ENCODE measurements at places on chromosomes 3 and 15.

- no peak for DNase-seq
Measured at GRCh38 chr3:59262076-59262498, 212.3 kb upstream of the CFAP20DC start.

DNA sequence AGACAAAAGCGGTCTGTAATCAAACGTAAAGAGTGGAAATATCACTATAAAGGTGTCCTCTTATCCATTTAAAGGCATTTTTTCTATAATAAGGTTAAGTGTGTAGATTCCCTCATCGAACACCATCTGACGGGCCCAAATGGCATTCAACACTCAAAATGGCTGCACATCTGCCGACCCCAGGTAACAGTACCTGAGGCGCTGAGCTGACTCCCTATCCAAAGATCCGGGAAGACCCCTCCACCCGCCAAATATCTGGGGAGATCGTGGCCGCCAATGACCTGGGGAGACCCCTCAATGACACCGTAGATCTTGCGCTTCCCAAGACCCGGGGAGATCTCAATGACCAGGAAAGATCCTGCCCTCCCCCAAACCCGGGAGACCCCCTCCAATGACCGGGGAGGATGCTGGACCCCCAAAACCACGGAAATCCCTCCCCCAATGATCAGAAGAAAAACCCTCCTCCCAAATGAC lies 476 bp downstream of the IP6K2 start:
- DNase-seq, result no peak

DNA sequence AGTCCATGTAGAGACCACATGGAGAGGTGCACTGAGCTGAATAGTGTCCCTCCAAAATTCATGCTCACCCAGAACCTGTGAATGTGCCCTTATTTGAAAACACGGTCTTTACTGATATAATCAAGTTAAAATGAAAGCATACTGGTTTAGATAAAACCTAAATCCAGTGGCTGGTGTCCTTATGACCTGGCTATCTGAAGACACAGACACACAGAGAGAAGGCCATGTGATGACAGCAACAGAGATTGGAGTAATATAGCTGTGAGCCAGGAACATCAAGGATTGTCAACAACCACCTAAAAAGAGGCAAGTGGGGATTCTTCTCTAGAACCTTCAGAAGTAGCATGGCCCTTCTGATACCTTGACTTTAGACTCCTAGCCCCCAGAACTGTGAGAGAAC lies 54.7 kb upstream of the CD47 start:
- DNase-seq, result no peak

- no peak for DNase-seq
Measured at GRCh38 chr3:39279745-39280517, at the start of gene CX3CR1. Gene CX3CR1, minus strand, starts transcription at chr3:39280036. Its CDS starts 13,527 bp downstream, at chr3:39266509.

- no peak for DNase-seq
Measured at GRCh38 chr3:126777366-126777765, 73.3 kb downstream of the CHCHD6 start.

GRCh38 chr15:52056001-52056400 lies 37.0 kb downstream of the MAPK6 start:
- no peak for DNase-seq

DNA sequence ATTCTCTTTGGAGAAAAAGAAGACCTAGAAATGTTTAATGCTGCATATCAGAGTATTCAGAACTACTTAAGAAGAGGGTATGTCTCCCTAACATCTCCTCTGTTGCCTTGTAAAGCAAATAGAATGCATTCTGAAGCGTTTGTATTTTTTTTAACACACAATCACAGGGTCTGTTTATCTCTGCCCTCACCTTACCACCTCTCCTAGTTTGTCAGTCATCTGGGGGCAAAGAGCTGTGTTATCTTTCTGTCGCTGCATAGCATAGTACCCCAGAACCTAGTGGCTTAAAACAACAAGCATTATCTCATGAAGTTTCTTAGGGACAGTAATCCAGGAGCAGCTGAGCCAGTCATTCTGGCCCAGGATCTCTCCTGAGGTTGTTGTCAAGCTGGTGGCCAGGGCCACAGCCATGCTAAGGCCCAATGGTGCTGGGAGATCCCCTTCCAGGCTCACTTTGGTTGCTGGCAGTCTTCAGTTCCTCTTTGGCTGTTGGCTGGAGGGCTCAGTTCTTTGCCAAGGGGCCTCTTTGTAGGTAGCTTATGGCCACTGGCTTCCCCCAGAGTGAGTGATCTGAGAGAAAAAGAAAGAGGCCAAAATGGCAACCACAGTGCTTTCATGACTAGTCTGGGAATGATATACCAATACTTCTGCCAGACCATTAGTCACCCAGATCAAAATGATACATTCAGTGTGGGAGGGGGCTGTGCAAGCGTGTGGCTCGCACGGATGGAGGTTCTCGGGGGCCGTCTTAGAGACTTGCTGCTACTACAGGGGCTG lies 17.8 kb downstream of the EDEM1 start:
- no peak for DNase-seq

DNA sequence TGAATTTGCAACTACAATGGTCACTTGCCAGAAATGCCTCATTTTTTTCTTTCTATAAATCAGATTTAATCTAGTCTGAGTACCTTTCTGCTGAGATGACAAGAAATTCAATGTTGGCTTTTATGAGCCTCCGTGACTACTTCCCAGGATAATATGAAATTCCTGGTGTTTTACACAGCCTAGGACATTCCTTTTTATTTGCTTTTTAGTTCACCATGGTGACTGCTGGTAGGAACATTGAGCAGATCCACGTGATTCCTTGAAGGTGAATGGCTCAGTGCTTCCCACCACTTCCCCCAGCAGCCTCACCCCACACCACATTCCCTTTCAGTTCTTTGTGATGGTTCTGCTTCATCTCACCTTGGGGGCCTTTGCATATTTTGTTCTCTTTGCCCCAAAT lies 4.3 kb upstream of the NPTN start:
- no peak for DNase-seq

DNA sequence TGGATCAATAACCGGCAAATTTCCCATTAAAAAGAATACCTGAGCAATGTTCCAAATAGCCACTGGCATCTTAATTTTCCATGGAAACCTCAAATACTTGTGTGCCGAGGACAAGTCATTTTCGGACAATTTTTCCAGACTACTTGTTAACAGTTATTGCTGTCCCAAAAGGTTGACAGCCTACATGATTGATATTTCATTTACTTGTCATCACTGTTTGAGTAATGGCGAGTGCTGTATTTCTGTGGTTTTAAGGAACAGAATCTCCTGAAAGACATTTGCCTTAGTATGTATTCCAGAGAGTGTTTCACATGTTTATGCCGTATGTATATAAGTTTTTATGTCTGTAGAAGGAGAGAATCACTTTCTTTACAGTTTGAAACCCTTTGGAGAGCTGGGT lies 36.7 kb downstream of the MAP2K5 start:
- no peak for DNase-seq

DNA sequence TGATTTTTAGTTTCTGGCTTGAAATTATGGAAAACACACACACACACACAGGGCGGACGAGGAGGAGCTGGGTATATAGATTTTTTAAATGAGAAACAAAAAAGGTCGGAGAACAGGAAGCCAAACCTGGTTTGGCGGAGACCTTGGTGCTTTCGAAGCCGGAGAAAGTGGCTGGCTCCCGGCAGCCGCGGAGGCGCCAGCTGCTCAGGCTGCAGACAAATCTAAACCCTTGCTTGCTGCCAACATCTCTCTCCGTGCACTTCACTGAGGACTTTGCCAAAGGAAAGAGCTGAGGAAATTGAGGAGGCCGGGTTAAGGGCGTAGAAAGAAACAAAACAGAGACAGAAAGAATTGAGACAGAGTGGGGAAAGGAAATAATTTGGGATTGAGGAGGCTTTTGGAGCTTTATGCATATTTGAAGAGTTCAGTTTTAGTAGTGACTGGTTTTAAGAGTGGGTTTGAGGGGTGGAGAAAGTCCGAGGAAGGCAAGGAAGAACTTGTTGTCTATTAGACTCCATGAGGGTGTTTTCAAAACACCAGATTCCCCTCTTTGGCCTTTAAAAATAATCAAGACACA lies 2.2 kb downstream of the ZIC1 start:
- DNase-seq, result no peak

DNA sequence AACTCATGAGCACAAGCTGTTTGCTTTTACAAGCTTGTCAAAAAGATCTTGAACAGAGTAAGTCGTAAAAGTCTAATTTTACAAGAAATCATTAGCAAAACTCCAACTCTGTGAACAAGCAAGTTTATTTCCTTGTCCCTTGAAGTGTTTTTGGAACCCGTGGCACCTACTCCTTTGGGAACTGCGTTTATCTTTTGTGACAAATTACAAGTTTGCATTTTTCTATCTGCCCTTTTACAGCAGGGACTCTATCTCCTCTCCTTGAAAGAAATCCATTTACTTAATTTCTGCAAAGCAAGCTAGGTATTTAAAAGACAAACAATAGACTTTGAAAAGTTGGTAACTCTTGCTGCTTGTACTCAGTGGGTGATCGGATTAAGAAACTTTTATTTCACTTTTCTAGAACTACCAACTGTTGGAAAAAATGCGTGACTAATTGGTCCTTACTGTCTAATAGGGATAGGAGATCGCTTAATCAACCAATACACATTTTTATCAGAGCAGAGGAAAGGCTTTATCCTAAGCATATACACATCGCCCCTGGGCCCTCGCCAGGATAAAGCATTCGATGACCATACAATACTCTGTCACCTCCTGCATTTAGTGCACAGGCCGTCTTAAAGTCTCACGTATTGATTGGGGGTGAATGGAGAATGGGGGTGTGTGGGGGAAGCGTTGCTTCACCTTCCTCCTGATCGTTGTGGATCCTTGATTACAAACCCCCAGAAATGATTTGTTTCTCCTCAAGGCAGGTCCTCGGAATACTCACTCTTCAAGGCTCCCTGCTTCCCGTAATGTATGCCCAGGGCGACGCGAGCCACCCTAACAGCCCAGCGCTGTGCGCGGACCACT lies 1.7 kb downstream of the PRTG start:
- no peak for DNase-seq

- no peak for DNase-seq
Measured at GRCh38 chr15:100018191-100018590, 285.0 kb upstream of the LYSMD4 start.

- no peak for DNase-seq
Measured at GRCh38 chr3:45518376-45519135, 76.0 kb upstream of the LIMD1 start.

DNA sequence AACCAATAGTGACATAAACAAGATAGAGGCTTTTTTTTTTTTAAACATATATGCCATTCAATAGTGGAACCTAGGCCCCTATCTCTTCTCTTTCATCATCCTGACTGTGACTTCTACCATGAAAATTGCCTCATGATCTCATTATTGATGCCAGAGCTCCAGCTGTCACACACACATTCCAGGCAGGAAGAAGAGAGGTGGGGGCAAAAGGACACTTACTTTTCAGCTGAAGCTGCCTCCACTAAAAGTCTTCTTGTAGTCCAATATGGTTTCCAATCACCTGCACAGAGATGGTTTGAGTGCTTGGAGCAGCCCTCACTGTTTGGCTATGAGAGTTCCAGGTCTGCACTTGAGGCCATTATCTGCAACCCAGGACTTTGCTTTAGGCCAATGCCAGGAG lies 45.0 kb downstream of the CLEC3B start:
- no peak for DNase-seq

DNA sequence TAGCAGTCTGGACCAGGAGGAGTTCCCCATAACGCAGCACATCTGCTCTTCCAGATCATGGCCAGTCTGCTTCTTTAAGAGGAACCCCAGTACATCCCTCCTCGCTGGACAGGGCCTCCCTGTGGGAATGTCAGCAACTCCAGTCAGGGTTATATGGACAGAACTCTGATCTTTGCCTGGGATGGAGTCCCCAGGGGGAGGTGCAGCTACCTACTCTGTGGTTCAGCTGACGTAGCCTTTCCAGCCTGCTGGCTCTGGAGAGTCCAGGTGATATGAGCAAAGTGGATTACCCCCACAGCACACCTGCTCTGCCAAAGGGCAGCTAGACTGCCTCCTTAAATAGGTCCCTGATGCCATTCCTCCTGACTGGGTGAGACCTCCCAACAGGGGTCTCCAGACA lies 417.1 kb upstream of the EPHA3 start:
- DNase-seq, result no peak

- DNase-seq, result no peak
Measured at GRCh38 chr3:94374439-94375161, 311.7 kb downstream of the NSUN3 start.

GRCh38 chr3:44952689-44953088 lies 23.3 kb downstream of the ZDHHC3 start:
- DNase-seq, result no peak

- peak; percentile 41 for DNase-seq
Measured at GRCh38 chr3:61903931-61904657, 342.7 kb downstream of the PTPRG start.

GRCh38 chr3:23553353-23553752 lies 252.4 kb upstream of the UBE2E1 start:
- no peak for DNase-seq

- no peak for DNase-seq
Measured at GRCh38 chr3:65107174-65107573, 419.4 kb upstream of the ADAMTS9 start.

GRCh38 chr3:137103739-137104138 lies 146.0 kb downstream of the IL20RB start:
- no peak for DNase-seq

DNA sequence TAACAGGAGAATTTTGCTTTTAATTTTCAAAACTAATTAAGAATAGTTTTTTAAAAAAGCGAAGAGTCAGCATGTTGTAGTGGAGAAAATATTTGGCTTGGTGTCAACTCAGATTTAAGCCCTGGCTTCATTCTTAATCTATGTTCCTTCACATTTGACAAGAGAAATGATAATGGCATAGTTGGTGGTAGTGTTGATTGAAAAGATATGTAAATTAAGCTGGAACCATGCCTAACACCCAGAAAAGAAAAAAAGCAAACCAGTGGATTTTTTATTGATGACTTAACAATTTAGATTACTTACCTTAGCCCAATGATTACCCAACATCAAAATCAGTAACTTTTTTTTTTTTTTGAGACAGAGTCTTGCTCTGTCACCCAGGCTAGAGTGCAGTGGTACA lies 27.4 kb downstream of the TCAIM start:
- no peak for DNase-seq

- no peak for DNase-seq
Measured at GRCh38 chr15:90837094-90837493, 31.3 kb upstream of the FURIN start.

DNA sequence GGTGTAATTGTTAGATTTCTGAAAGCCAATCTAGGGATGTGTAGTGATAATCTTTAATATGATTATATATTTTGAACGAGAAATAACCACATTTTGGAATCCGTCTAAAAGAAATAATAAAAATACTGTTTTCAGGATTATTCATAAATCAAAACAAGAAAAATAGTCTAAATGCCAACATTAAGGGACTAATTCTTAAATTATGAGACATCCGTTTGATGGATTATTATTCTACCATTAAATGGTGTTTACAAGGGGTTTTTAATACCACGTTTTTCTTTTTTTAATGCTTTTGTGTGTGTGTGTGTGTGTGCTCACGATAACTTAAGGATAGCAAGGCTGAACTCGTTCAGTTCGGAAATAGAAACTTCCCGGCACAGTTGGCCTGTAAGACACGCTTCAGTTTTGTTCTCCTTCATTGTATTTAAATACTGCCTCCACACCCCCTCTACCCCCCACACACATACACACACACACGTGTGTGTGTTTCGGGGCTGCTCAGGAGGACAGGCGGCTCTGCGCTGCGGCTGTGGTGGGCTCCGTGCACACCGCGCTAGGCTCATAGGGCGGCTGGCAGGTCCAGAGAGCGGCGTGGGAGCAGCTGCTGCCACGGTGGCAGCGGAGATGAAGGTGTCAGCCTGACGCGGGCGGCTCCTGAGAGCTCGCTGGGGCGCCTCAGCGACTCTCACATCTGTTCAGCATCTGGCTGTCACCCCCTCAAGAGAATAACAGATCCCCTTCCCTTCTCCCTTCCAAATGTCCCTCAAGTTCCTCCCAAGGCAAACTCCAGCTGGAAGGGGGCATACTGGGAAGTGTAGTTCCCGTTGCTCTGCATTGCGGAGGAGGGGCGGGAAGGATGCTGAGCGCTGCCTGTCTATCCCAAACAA lies 23.0 kb upstream of the ANP32A start:
- no peak for DNase-seq

Data from left ventricle myocardium superior (tissue), 1 donor.